ENCODE measurements at places on chromosomes 6 and 20.

DNA sequence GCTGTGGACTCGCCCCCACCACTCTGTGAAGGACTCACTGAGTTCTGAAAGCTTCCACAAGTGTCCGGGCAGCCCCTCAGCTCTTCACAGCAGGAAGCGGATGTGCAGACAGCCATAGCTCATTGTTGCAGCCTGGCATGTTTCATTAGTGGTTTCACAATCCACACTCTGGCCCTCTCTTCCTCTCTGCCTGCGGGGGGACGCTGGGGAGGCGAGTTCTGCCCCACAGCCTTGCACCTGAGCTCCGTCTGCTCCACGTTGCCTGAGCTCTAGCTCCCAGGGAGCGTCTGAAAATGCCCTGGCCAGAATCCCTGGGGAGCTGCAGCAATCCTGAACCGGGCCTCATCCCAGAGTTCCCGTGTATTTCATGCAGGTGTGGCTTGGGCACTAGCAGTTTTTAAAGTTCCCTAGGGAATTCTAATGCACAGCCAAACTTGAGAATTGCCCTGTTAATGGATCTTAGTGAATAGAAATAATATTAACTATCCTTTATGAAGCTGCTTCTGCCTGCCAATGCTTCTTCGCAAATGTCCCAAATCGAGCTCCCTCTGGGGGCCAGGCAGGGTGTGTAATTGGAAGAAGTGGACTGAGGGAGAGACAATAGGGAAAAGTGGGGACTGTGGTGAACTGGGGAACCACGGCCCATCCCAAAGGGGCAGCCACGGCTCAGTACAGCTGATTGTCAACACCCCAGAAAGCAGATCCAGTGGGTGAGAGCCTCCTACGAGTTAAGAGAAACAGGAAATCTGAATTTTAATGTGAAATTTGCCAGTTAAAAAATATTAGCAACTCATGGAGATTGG lies 51.5 kb downstream of the CTCFL start:
- no peak for DNase-seq

GRCh38 chr6:111113336-111114086 lies 26.2 kb downstream of the SLC16A10 start:
- DNase-seq: no peak

DNA sequence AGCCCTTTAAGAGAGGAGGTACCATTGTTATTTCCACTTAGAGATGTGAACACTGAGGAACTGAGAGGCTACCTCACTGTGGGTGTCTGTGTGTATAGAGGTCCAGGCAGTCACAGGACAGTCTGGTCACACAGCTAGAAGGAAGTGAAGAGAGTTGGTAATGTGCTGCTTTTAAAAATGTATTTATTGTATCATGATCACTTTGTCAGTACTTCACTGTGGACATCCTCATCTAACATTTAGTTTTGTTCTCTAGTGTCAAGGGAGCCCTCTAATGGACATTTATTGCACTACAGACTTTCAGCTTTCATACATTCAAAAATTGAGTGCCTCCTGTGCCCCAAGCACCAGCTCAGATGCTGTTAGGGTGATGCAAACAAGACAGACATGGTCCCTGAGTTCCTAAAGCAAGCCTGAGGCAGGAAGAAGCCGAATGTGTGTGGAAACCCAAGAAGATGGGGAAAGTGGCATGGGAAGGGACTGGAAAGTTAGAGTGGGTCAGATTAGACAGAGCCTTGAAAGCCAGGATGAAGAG lies 123.0 kb downstream of the SLC16A10 start:
- no peak for DNase-seq

DNA sequence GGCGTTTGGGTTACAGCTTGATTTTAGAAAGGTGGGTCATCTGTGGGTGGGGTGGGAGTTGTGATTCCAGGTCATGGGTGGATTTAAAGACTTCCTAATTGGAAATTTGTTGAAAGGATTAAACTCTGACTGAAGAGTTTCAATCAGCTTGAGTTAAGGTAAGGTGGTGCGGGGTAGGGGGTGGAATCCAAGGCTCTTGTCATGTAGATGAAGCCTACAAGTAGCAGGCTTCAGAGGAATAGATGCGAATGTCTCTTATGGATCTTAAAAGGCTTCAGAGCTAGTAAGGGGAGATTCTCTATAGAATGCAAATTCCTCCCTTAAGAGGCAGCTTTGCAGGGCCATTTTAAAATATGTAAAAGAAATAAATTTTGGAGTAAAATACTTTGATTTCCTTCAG lies 645.3 kb downstream of the FRK start:
- no peak for DNase-seq

DNA sequence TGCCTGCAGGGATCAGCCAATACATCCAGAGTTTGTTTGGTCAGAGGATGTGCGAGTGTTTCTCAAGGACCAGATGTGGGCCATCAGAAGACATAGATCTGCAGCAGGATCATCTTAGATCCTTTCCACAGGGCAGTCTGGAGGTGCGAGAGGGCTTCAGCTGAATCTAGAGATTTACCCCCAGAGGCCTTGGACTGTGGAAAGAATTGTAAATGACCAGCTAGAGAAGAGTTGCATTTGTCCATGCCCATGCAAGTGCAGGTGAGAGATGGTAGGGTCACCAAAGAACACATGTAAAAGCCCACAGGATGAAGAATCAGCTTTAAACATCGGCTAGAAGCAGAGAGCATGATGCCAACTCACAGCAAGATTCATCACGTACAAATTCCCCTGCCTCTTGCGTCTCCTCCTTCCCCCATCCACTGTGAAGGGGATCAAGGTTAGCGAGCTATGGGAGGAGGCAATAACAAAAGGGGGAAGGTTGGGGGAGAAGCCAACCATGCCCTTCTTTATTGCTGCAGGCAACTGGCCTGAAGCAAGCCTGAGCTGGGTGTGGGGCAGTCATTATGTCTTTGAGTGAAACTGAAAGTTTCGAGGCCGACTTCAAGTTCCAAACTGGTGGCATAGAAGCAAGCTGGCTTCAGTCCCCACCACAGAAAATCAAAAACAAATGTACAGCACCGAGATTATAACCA lies 83.5 kb downstream of the SCML4 start:
- DNase-seq: no peak

DNA sequence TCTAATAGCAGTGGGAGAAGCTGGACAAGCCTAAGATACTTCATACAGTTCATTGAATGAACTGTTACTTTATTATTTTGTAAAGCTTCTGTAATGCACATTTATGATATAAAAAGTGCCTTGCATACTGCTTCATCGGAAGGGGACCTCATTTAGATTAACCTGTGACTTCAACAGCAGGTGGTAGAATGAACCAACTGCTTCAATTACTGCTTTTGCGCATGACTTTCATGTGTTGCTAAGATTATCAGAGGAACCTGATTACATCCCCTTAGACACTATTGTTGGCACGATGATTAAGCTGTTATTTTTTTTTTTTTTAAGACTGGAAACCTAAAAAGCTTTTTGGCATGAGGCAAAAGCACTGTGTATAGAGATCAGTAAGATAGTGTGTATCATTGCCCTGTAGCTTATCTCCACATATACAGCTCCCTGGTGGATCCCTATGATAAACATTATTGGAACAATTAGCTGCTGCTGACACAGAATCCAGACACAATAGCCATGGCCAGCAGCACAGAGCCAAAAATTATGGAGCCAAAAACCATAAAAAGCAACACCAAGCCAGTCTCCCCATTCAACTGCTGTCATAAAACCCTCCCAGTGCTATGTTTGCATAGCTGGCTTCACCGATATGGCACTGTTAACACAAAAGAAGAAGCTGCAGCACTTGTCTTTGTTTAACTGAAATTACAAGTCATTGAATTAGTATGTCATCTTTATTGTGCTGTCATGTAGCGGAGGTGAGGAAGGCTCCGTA lies 731.6 kb upstream of the MMS22L start:
- DNase-seq: no peak

DNA sequence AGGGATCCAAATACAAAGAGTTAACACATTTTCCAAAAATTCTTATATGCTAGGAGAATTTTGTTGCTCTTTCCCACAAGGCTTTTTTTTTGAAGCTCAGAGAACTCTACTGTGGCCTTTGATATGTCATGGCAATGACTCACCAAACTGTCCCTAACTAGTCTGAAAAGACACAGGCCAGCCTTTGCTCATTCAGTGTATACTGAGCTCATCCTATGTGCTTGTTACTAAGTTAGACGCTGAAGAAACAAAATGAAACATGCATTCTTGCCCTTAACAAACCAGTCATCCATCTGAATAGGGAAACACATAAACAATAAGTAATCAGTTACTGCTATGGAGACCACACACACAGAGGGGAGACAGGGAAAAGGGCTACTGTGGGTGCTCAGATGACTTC lies 291.8 kb downstream of the FOXC1 start:
- no peak for DNase-seq

DNA sequence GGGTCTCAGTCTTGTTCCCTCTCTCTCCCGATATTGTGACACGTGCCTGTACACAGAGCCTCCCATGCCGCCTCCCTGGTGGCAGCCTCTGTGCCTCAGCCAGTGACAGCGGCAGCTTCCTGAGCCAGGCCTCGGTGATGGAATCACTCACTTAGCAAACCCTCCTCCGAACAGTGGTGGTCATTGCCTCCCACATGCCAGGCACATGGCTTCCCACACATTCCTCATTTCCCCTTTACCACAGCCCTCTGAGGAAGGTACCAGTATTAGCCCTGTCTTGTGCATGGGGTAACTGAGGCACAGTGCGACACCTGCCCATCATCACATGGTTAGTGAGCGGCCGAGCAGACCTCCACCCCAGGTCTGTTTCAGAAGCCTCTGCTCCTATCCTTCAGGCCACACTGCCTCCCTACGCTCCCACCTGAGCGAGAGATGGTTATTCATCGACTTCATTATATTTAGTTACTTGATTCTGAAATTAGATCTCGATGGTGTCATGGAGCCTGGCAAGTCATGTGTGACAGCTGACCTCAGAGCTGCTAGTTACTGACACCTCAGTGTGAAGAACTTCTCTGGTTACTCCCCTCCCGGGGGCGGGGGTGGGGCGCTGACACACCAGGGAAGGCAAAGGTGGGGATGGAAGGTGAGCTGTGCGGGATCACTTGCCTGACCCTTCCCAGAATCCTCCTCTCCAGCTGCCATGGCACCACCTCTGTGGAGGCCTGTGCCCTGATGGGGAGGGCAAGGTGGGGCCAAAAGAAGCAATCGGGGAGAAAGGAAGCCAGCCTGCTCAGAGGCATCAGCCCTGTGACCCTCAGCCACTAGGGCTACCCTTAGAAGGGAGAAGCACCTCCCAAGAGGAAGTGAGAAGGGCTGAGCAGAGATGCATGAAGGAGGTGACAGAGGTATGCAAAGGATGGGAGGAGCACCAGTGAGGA lies 17.9 kb downstream of the MDGA1 start:
- no peak for DNase-seq

DNA sequence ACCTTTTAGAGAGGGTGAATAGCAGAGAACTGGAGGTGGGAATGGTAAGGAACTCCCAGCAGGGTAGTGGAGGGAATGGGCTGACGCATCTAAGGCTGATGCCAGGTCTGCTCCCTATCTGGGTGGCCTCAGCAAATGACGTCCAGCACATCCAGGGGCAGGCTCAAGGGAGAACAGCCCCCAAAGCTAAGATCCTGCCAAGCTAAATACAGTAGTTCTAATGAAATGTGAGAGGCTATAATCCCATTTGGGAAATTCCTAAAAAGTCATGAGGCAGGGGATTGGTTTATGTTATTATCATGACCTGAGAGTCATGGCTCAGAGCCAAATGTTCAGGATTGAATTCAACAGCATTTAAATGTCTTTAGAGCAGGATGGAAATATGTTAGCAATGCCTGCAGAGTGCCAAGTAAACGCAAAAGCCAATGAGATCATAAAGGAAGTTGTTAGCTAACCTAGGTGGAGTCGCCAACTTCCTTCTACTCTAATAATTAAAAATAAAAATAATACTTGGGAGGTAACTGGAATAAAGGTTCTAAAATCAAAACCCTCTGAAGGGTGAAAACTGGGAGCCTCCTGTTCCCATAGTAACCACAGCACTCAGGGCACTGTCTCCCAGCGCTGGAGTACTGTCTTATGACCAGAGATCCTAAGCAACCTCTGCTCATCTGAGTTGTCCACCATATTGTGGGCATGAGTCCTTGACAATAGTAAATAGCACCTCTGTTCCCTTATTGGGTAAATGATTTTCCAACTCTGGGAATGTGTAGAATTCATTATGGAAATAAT lies 34.8 kb downstream of the IYD start:
- no peak for DNase-seq

DNA sequence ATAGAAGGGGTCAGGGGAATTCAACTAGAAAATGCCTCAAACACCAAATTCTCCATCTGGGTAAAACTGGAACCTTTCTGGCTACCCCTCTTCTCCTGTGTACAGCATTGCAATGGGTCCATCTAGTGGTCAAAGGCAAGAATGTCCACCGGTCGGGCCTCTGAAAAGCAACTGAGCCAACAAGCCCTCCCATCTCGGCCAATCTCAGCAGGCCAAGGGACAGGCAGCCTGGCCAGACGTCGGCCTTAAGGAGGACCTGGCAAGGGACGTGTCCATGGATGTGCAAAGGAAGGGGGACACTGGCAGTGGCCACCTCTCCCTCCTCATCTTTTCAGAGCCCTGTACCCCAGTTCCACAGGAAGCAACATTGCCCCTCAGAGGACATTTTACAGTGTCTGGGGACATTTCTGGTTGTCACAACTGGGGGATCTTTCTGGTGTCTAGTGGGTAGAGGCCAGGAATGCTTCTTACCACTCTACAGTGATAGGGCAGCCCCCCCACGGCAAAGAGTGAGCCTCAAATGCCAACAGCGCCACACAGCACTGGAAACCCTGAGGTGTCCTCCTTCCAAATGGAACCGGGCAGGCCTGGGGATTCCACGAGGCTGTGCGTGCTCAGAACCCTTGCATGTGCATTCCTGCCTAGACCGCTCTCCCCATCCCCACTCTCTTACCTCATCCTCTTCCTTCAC lies 99.8 kb upstream of the FOXA2 start:
- no peak for DNase-seq

DNA sequence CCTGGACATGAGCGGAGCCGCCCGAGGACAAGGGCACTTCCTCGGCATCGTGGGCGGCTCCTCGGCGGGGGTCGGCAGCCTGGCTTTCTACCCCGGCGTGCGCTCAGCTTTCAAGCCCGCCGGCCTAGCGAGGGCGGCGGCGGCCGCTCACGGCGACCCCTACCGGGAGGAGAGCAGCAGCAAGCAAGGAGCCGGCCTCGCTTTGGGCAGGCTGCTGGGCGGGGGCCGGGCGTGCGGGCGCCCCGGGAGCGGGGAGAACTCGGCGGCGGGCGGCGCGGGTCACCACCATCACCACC lies 6.7 kb downstream of the PRDM13 start:
- no peak for DNase-seq

- no peak for DNase-seq
Observed at GRCh38 chr20:50558483-50558925, 48.3 kb downstream of the PTPN1 start.

GRCh38 chr6:105645156-105645555 lies 242.3 kb upstream of the PREP start:
- no peak for DNase-seq

All from stimulated activated CD4-positive, alpha-beta T cell treated with anti-CD3 and anti-CD28 coated beads, Interleukin-1b, Interleukin-23, amount 100 ng/mL, for 1 hour (primary cell).